NCI-H1105 (cell line): ENCODE measurements at places on chromosomes 1 and 21.

DNA sequence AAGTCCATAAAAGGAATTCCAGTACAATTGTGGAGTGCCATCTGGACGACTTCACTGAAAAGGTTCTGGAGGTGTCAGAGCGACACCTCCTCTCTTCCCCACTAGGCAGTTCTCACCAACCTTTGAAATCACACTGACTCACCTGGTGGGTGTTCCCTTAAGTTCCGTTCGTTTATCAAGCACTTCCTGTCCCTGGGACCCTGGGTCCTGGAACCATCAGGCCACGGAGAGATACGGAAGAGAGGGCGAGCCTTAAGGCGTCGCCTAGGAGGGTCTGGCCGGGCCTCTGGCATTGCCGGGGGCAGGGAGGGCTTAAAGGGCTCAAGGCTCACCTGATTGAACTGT, 317 bp downstream of the SPAG17 start:
- DNase-seq, result peak; percentile 6

DNA sequence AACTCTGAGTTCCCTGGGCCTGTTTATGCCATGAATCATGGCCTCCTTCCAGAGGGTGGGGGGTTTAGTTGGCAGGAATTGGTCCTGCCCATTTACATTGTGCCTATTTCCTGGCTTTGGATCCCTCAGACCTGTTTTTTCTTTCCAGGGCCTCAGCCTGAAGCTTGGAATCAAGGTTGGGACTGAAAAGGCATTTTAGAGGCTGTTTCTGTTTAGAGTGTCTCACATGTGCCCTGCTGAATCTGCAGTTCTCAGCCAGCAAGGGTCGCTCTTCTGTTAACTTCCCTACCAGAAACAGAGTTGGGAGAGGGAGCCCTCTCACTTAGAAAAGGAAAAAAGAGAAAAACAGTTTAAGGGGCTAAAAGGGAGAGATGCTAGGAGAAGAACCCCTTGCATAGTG, 191.1 kb downstream of the PTPRC start:
- DNase-seq, result no peak

DNA sequence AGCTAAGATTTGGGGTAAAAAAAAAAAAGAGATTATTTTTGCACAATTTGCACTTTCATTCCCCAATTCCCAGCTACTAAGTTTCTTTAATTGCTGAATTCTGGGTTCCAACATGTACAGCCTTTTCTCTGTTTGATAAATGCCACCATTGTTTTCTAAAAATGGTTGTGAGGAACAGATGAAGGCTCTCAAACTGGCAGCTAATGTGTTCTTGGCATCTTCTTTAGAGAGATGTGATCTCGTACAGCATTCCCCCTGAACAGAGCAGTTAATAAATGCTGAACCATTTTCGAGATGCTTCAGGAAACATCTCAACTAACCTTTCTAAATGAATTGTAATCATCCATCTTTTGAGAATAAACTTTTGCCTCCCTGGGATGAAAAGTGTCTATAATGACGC, 107.9 kb upstream of the DYNLT5 start:
- DNase-seq, result no peak

DNA sequence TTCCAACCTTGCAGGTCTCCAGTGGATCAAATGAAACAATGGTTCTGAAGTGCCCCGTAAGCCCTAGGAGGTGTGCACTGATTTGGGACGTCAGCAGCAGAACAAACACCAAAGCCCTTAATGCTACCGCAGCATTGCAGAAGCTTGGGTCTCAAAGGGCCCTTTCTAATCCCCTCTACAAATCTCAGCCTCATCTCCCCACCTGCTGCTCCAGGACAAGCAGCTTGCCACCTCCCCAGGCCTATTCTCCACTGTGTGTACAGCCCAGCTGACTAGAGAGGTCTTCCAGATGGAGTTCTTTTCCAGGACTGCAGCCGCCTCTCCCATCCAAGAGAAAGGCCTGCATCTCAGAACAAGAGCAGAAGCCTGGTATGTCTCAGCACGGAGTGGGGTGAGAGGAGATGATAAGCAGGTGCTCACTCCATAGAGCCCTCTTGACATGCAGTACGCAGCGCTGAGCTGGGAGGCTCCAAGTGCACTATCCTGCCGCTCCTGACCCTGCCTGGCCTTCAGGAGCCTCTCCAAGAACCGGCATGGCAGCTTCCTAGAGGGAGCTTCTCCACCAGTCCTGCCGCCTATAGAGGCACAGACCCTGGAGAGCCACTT, 46.3 kb downstream of the MRPL37 start:
- no peak for DNase-seq

- no peak for DNase-seq
Observed at GRCh38 chr1:152901631-152902030, 6.7 kb upstream of the IVL start.

- no peak for DNase-seq
Observed at GRCh38 chr1:234545517-234546386, 64.2 kb downstream of the IRF2BP2 start.

- no peak for DNase-seq
Observed at GRCh38 chr1:61445269-61445825, 279.6 kb downstream of the TM2D1 start.

DNA sequence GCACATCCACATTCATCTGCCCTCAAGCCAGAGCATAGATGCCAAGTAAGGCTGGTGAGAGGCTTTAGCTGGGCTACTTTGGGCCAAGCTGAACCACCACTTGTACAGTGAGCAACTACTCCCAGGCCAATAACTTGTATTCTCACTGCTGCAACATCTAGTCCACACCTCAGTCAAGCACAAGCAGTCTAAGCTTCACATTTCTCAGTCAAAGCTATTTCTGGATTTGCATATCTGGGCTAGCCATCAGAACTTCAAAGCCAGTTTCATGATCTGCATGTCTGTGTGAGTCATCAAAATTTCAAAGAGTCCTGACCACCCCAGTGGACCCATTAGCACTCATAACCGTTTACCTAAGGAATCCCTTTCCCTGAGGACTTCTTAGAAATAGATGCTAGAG, 77.7 kb upstream of the DIRAS3 start:
- no peak for DNase-seq

DNA sequence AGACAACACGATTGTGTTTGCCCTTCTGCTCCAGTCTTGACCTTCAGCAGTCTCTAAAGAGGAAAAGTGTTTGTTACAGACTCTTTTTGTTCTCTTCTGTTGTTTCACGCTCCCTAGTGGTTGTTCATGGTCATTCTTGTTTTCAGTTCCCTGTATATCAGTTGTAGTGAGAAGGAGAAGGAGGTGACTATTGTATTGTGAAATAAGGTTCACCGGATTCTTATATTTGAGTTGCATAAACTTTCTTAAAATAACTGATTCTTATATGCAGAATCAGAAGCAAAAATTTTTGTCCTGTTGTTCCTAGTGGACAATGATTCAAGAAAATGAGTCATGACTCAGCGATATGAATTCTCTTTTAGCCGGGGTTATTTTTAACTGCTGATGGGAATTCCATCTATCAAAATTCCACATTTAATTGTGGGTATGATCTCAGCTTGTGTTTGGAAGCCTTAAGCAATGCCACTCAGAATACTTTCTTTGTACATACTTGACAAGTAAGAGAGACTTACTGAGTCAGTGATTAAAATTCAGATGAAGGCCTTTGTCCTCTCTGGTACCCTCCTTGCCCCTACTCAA, 152.2 kb downstream of the CLEC20A start:
- no peak for DNase-seq

DNA sequence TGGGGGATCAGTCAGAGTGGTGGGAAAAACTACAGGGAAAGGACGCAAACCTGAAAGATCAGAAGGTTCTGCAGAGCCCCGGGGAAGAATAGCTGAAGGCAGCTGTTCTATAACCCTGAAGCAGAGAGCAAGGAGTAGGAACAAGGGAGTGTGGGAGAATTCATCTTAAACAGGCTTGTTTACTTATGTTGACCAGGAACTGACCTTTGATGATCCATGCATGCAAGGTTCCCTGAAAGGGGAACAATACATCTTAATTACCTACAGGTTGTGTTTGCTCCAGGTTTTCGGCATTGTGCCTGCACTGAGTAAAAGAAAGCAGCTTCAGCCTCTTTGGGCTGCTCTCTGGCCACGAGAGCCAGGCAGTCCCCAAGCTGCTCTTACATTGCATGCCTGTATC, 18.7 kb upstream of the FAM43B start:
- DNase-seq, result no peak

GRCh38 chr1:109509176-109510134, at the start of gene AMIGO1:
TSS of gene AMIGO1 (minus strand) at chr1:109509727. CDS start at chr1:109508912, 815 bp downstream.
- peak; percentile 65 for DNase-seq

DNA sequence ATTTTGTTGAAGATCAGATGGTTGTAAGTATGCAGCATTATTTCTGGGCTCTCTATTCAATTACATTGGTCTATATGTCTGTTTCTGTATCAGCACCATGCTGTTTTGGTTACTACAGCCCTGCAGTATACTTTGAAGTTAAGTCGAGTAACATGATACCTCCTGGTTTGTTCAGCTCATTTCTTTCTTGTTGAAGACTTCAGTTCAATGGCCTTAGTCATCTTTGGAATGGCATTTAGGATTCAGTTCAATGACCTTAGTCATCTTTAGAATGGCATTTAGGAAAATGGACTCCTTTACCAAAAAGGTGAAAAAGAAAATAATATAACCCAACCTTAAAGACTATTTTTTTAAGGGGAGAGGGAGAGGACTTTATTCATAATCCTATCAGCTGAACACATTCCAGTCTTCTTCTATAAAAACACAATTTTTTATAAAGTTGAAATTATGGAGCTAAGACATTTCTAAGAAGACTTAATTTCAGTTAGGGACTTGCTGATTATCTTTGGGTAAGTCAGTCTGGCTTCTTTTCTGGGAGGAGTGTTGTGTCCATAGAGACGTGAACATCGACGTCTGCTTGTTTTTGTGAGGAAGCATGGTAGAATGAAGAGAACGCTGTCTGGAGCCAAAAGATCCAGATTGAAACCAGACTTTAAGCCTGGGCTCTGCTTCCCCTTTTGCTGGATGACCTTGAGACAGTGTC, 48.3 kb downstream of the DDR2 start:
- no peak for DNase-seq

- no peak for DNase-seq
Observed at GRCh38 chr1:77280962-77281361, 857 bp upstream of the AK5 start.

GRCh38 chr1:111920221-111921024, 69.0 kb downstream of the KCND3 start:
- DNase-seq, result peak; percentile 67

DNA sequence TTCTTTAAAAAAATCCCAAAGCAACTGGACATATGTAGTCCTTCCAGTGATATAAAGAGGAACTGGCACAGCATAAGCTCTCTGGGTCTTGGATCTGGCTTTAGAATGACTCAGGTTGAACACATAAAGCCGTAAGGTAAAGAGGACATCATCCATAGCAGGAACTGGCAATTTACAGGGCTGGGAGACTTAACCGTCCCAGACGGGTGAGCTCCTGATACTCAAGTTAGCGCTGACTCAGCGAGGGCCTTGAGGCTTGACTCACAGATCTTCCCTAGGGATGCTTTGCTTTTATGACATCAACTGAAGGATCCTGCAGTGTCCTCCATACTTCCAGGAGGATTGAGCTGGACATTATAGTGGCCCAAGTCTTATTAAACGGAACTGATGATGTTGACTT, 154.1 kb downstream of the CLIC6 start:
- no peak for DNase-seq
